Right renal cortex interstitium (tissue), 3 donors: ENCODE measurements at places on chromosomes 2 and 18.

- DNase-seq, result no peak
These were observed 74.1 kb downstream of the FARP2 start for GRCh38 chr2:241430178-241430577.

GRCh38 chr2:105828558-105828957 lies 83.8 kb downstream of the NCK2 start:
- DNase-seq, result no peak

DNA sequence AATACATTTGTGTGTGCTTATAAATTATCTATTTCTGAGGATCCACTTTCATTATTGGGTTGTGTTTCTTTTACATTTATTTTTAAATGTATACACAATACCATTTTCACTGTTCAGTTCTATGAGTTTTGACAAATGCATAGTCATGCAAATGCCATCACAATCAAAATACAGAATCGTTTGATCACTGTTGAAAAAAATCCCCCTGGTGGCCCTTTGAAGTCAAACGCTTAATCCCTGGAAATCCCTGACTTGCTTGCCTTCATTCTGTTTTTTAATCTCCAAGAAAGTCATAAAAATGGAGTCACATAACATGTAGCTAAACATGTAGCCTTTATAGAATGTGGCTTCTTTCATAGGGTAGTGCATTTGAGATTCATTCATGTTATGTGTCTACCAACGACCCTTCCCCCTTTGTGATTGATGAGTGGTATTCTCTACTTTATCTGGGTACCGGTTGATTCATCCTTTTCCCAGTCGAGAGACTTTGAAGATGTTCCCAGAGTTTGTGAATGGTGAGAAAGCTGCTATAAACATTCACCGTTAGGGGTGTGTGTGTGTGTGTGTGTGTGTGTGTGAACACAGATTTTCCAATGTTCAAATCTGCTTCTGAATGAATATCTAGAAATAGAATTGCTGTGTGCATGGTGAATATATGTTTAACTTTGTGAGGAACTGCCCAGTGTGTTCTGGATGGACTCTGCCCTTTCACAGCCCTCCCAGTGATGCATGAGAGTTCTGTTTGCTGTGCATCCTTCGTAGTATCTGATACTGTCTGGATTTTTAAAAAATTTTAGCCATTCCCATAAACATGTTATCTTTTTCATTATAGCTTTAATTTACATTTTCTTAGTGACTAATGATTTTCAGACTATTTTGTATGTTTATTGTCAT lies 173.6 kb downstream of the GALR1 start:
- no peak for DNase-seq

GRCh38 chr2:197159661-197160211 lies 150.8 kb downstream of the ANKRD44 start:
- no peak for DNase-seq

DNA sequence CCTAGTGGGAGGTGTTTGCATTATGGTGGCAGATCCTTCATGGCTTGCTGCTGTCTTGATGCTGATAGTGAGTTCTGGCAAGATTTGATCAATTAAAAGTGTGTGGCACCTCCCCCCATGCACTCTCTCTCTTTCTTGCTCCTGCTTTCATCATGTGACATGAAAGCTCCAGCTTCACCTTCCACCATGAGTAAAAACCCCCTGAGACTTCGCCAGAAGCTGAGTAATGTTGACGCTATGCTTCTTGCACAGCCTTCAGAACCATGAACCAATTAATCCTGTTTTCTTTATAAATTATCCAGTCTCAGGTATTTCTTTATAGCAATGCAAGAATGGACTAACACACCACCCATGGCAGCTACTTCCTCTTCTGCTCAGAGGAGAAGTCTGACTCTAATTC lies 2181.4 kb upstream of the PIK3C3 start:
- no peak for DNase-seq

- DNase-seq, result no peak
These were observed 17.3 kb upstream of the CRIM1 start for GRCh38 chr2:36338124-36338826.

DNA sequence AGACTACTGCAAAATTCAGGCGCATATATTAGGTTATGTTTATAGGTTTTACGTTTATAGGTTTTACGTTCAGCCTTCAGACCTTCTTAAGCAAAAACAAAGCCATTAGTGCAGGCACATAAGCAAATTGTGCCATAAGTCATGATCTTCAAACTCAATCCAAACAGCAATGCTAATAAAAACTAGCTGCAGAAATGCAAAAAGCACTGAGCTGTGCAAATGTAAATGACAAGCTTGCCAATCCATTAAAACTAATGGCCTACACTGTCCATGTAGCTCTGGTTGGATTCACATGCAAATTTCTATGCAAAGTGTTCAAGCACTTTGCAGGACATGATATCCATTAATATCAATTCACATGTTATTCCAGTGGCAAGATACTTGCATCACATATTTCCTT lies 50.9 kb downstream of the LRPPRC start:
- no peak for DNase-seq

DNA sequence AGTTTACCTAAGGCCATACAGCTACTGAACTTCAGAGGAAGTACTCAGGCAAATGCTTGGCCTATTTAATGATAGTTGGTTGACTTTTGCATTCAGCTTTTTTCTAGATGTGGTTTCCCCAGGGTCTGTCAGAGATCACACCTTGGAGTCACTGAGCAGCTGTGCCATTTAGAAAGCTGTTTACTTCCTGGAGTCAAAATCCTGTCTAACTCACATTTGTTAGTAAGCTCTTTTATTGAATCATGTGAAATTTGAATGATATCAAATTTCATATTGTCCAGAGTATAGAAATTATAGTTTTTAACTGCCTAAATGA lies 7.6 kb upstream of the TRIB2 start:
- DNase-seq, result no peak

DNA sequence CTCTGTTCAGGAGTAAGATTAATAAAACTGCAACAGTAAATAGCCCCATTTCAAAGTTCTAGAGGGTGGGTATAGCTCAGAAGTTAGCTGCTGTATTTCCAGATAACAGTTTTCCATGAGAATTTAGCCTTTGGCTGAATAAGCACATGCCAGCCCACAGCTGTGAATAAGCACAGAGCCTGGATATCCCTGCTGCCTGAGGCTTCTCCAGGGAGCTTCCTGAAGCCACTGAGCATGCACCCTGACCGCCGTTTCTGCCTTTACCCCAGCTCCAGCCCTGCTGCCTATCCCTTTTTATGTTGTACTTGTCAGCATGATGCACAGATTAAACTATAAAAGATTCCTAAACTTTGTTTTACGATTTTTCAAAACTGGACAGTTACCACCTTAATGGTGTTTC lies 85.3 kb downstream of the FEZ2 start:
- DNase-seq, result no peak

GRCh38 chr2:125398738-125399524 lies 1257.0 kb upstream of the GYPC start:
- DNase-seq, result no peak

- DNase-seq, result no peak
These were observed 95.7 kb downstream of the MYCN start for GRCh38 chr2:16035747-16036745.

GRCh38 chr18:34709104-34709503 lies 994 bp upstream of the DTNA start:
- DNase-seq, result no peak

DNA sequence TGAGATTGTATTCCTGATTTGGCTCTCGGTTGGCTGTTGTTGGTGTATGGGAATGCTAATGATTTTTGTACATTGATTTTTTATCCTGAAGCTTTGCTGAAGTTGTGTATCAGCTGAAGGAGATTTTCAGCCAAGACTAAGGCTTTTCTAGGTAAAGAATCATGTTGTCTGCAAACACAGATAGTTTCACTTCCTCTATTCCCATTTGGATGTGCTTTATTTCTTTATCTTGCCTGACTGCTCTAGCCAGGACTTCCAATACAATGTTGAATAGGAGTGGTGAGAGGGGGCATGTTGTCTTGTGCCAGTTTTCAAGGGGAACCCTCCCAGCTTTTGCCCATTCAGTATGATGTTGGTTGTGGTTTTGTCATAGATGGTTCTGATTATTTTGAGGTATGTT lies 90.4 kb downstream of the CYP26B1 start:
- no peak for DNase-seq

GRCh38 chr2:120401275-120402066 lies 55.5 kb downstream of the INHBB start:
- DNase-seq, result no peak

GRCh38 chr2:17899871-17900270 lies 21.4 kb downstream of the KCNS3 start:
- no peak for DNase-seq

DNA sequence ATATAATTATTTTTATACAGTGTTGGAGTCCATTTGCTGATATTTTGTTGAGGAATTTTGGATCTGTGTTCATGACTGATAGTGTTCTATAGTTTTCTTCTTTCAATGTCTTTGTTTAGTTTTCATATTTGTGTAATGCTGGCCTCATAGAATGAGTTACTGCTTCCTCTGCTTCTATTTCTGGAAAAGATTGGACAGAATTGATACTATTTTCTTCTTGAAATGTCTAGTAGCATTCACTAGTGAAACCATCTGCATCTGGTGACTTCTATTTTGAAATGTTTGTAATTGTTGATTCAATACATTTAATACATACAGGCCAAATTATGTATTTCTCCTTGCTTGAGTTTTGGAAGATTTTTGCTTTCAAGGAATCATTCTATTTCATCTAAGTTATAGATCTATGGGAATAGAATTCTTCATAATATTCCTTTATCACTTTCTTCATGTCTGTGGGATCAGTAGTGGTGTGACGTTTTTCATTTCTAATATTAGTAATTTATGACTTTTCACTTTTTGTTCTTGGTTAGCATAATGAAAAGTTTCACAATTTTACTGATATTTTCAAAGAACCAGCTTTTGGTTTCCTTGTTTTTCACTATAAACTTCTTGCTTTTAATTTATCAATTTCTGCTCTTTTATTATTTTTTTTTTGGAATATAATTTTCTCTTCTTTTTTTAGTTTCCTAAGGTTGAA lies 509.9 kb upstream of the VRK2 start:
- no peak for DNase-seq

DNA sequence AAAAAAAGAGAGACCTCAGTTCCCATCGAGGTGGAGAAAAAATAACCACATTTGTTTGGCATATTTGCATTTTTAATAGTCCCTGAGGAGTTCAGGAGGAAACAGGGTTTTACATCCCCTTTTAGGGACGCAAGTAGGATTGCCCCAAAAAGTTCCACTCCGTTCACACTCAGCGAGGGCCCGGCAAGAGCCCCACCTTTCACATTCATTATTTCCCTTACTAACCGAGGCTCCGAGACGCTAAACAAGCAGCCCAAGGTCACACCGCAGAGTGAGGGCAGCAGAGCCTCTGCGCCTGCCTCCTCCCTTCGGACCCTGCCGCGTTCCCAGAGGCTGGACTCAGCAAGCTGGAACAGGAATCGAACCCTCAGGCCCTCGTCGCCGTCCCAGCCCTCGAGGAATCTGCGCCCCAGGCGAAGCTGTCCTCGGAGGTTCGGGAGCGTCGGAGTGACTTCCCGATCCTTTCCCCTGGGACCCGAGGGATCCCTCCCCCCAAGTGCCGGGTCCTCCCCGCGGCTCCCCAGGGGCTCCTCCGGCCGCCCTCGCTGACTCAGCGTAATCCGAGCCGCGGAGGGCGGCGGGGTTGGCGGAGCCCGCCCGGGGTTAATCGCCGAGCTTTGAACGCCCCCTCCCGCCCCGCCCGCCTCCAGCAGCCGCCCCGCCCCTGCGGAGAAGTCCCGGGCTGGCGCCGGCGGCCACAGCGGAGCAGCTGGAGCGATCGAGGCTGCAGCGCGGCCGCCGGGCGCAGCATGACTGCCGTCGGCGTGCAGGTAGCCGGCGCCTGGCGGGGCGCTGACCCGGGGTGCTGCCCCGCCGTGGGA lies at the start of gene TMEM37:
Gene TMEM37 (plus strand): TSS at position 700 of the 821 bp plus-strand sequence. CDS start 50 bp downstream, at position 750.
- DNase-seq, result peak; percentile 79

- no peak for DNase-seq
These were observed 47.2 kb downstream of the MAP2 start for GRCh38 chr2:209471037-209471436.

- no peak for DNase-seq
These were observed 14.3 kb upstream of the PTH2R start for GRCh38 chr2:208392300-208392699.

- no peak for DNase-seq
These were observed 131.3 kb upstream of the ACAA2 start for GRCh38 chr18:49944663-49945062.

DNA sequence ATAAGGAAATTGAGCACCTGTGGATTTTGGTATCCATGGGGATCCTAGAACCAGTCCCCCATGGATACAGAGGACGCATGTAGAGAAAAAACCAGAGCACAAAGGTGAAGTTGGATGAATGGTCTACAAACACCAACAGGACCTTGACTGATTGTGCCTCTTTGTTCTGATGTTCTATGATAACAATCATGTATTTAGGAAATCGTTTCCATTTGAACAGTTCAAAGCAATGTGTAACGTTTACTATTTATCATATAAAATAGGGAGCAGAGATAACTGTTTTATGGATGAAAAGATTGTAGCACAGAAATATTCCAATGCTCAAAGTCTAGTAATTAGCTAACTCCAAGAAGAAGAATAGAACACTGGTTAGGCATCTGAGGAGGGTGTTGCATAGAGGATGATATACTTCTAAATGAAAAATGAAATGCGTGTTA lies 116.3 kb upstream of the FN1 start:
- DNase-seq, result no peak

DNA sequence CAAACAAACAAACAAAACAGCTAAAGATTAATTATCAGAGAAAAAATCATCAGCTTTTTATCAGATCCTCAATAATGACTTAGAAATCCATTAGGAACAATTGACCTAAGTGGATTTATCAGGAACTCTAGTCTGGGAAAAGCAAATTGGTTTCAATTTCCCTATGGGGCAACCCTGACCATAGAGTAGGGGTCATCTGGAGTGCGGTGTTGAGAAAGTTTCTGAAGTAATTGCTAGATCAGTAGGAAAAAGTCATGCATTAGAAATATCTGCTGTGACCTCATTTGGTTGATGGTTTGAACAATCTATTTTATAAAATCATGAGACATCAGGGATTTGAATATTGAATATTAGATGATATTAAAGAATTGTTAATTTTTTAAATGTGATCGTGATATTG lies 507.9 kb downstream of the TXNL1 start:
- no peak for DNase-seq

DNA sequence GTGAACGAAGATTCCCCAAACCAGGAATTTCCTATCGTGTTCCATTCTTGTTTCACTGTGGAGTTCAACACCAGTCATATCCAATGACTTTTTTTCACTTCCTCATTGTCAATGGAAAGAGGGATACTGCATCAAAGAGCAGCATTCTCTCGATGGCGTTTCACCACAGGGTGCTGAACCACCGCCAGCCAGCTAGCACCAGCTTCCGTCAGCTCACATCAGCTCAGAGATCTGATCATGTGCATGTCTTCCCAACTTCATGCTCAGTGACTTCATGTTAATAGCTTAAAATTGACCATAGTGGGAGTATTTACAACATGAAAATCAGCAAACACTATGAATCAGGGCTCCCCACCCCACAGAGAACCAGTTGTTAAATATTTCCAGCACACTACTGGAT lies 359.9 kb downstream of the TNS1 start:
- DNase-seq, result no peak

- no peak for DNase-seq
These were observed 94.7 kb upstream of the L3MBTL4 start for GRCh38 chr18:6509417-6509816.

GRCh38 chr2:45879406-45879805 lies 227.9 kb downstream of the PRKCE start:
- no peak for DNase-seq
